ENCODE measurements at places on chromosomes 1 and 21. TPM values are rescaled to one million over a fixed set of nuclear protein-coding genes. Genes with fewer than 3 reads are reported as not detected.
A peak's percentile ranks its signal among the peaks of the same experiment; 100 is the strongest.

INAVA gene
- total RNA-seq = 48.8 TPM

PRAMEF12 gene
- not detected for total RNA-seq

ANGEL2 gene
- 38.6 TPM for total RNA-seq

TAS1R1 gene
- not detected for total RNA-seq

- peak; percentile 60 for DNase-seq
- no peaks in the 10 kb centered on the region for H3K4me1 ChIP-seq
- H3K27me3 ChIP-seq = no peaks in the 10 kb centered on the region
- H3K27ac ChIP-seq = no peak overlapping the region
These were observed 45.3 kb downstream of the HHAT start for GRCh38 chr1:210373878-210374599.

DNA sequence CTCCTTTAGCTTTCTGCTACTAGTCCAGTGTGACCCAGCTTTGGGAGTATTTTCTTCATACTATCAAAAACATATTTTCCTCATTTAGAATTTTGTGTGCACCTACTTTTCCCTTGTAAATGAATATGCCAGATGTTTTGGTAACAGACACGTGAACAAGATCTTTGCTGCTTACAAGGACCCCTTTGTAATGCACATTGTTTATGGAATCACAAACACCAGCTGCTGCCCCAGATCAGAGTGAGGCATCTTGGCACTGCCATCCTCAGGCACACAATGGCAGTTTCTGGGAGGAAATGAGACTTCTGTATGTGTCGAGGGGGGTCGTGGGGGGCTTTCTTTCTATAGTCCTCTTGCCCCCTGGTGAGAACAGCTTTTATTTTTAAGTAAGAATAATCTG is 115.7 kb downstream of the RGL1 start:
- no peaks in the 10 kb centered on the region for H3K4me1 ChIP-seq
- no peak overlapping the region for H3K27ac ChIP-seq
- H3K4me3 ChIP-seq = no peak overlapping the region
- no peaks in the 10 kb centered on the region for H3K27me3 ChIP-seq
- peaks cover 48% of the 10 kb centered on the region for H3K36me3 ChIP-seq
- no peak for DNase-seq

GRCh38 chr1:167912294-167912693 is 1.6 kb downstream of the ADCY10 start:
- H3K4me1 ChIP-seq = no peaks in the 10 kb centered on the region
- no peak overlapping the region for H3K4me3 ChIP-seq
- H3K27me3 ChIP-seq = no peaks in the 10 kb centered on the region
- no peak overlapping the region for H3K27ac ChIP-seq

DNA sequence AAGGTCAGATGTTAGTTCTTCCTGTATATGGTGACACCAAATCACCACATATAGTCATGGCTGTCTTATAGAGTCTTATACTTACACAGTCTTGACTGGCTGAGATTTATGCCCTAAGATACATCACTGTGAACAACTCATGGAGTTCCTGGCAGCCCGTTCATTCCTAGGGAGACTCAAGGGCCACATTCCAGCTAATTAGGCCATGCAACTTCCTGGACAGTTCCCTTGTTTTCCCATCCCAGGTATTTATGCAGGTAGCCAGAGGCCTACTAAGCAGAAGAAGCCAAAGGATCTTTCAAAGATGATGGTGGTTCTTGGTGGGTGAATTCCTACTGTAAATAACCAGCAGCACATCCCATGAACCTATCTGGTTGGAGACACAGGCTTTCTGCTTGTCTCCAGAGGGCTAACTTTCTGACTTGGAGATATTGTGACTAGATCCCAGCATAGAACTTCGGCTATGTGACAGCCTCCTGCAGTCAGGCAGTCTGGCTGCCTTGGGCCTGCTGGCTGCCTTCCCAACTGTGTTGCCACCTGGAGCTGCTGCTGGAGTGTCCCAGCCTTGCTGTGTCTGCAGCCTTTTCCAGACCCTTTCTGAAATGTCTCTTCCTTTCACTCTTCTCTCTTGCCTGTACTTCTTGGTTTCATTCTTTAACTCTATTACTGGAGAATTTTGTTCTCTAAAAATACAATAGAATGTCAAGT is 283.8 kb downstream of the CACNA1E start:
- DNase-seq = no peak
- H3K27me3 ChIP-seq = no peaks in the 10 kb centered on the region
- no peak overlapping the region for H3K4me3 ChIP-seq

GRCh38 chr1:110674337-110675059 is at the start of gene KCNA3:
Gene KCNA3, minus strand, starts transcription at chr1:110674940. Its CDS starts 131 bp downstream, at chr1:110674809.
- H3K4me1 ChIP-seq = no peaks in the 10 kb centered on the region
- no peak within 1 kb of the TSS for H3K4me3 ChIP-seq
- DNase-seq = peak; percentile 68
- no peaks in the 10 kb centered on the region for H3K36me3 ChIP-seq

- no peak overlapping the region for H3K4me3 ChIP-seq
- no peaks in the 10 kb centered on the region for H3K36me3 ChIP-seq
- DNase-seq = no peak
- no peaks in the 10 kb centered on the region for H3K27me3 ChIP-seq
- no peaks in the 10 kb centered on the region for H3K4me1 ChIP-seq
- H3K27ac ChIP-seq = no peak overlapping the region
These were observed 111.0 kb downstream of the DAB1 start for GRCh38 chr1:57312869-57313268.

DNA sequence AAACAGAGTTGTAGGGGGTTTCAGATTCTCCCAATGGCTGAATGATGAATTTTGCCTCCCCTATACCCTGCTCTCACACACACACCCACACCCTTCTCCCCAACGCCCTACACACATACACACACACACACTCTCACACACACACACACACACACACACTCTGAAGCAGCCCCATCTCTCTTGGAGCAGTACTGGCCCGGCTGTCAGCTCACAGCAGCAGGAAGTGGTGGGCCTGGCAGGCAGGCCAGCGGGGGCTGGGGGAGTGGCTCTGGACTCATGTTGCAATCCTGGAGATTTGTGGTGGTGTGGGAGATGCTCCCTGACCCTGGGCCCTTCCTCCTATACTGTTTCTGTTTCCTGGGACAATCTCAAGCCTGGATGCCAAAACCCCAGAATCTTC is 2.2 kb downstream of the IKBKE start:
- H3K27me3 ChIP-seq = no peaks in the 10 kb centered on the region
- H3K36me3 ChIP-seq = no peaks in the 10 kb centered on the region
- H3K4me1 ChIP-seq = no peaks in the 10 kb centered on the region
- H3K4me3 ChIP-seq = no peak overlapping the region
- H3K27ac ChIP-seq = no peak overlapping the region

DNA sequence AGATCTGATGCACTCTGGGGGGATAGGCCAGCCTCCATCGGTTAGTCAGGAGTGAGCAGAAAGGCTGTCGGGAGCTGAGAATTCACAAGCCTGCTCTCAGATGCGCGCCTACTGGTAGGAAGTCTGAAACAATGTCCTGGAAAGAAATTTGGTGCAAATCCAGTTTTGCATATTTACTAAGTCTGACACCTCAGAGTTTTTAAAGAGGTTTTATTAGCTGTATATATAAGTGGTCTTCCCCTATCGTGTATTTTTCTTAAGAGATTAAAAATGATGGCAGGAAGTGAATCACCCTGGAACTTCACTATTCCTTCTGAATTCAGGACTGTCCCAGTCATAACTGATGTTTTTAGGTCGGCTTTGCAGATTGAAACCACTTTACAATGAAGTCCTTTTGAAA is 99.8 kb upstream of the C1orf105 start:
- peaks cover 18% of the 10 kb centered on the region for H3K4me1 ChIP-seq
- no peak overlapping the region for H3K4me3 ChIP-seq
- no peaks in the 10 kb centered on the region for H3K27me3 ChIP-seq
- peak; percentile 57 for DNase-seq

DNA sequence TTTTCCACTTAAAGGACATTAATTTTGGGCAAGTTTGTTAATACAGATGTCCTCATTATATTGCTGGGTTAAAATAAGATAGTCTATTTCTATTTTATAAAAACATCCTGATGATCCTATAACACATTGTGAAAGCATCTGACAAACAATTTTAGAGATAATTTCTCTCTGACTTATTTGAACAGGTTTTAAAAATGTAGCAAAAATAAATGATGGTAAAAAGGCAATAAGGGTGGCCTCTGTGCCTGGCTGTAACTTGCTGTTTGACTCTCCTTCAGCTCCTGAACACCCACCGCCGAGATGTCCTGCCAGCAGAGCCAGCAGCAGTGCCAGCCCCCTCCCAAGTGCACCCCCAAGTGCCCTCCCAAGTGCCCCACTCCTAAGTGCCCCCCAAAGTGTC is at the start of gene LCE1A:
Gene LCE1A (plus strand): TSS at position 301 of the 400 bp plus-strand sequence. CDS start 0 bp downstream, at position 301.
- no peaks in the 10 kb centered on the region for H3K4me1 ChIP-seq
- no peaks in the 10 kb centered on the region for H3K36me3 ChIP-seq
- no peaks in the 10 kb centered on the region for H3K27me3 ChIP-seq

- no peaks in the 10 kb centered on the region for H3K27me3 ChIP-seq
- no peak overlapping the region for H3K4me3 ChIP-seq
- no peaks in the 10 kb centered on the region for H3K4me1 ChIP-seq
- H3K36me3 ChIP-seq = no peaks in the 10 kb centered on the region
- no peak overlapping the region for H3K27ac ChIP-seq
These were observed 234.0 kb downstream of the NPHP4 start for GRCh38 chr1:5758000-5758858.

GRCh38 chr1:58739856-58740466 is 40.1 kb upstream of the MYSM1 start:
- no peaks in the 10 kb centered on the region for H3K4me1 ChIP-seq
- no peak overlapping the region for H3K4me3 ChIP-seq
- no peaks in the 10 kb centered on the region for H3K36me3 ChIP-seq
- peak; percentile 81 for DNase-seq
- H3K27me3 ChIP-seq = no peaks in the 10 kb centered on the region
- no peak overlapping the region for H3K27ac ChIP-seq

DNA sequence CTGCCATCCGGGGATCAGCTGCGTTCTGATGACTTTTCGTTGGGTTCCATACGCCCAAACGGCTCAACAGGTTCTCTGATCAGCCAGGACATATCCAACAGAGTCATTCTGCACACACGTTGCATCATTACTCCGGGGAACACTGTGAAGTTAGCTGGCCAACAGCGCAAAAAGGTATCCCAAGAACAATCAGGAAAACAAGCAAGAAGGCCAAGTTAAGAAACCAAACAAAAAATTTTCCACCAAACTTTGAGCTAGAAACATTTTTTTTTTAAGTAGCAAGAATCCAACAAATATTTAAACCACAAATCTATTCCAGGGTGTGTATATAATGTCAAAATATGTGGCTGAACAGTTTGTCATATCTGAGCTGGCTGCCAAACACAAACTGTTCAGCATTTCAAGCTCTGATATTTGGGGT is 29.2 kb downstream of the NID1 start:
- H3K4me3 ChIP-seq = no peak overlapping the region
- H3K27ac ChIP-seq = no peak overlapping the region
- no peaks in the 10 kb centered on the region for H3K36me3 ChIP-seq
- no peaks in the 10 kb centered on the region for H3K4me1 ChIP-seq
- H3K27me3 ChIP-seq = no peaks in the 10 kb centered on the region

DNA sequence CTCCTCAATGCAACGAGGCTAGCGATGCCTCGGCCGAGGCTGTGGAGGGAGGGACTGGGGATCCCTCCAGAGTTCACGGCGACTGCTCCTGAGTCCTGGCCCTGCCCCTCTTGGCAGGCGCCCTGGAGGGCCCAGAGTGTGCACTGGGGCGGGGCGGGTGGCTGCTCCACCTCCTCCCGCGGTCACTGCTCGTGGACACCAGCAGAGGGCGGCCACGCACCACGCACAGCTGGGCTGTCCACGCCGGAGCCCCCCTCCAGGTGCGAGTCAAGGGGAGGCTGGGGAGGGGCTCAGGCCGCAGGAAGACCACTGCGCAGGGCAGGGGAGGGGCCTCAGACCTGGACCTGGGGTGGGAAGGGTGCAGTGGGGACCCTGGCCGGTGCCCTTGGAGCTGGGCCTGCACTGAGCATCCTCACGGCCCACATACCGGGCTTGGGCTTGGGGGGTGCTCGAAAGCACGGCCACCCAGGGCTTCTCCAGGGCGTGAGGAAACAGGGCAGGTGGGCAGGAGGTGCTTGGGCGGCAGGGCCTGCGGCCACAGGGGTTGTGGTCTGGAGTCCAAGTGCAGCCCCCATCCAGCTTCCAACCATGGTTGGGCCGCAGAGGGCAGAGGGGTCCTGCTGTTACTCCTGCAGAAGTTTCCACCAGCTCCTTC is 20.6 kb upstream of the TTC34 start:
- no peak overlapping the region for H3K4me3 ChIP-seq
- no peaks in the 10 kb centered on the region for H3K36me3 ChIP-seq
- H3K4me1 ChIP-seq = no peaks in the 10 kb centered on the region

GRCh38 chr1:47409311-47410067 is 6.6 kb upstream of the FOXE3 start:
- no peak overlapping the region for H3K27ac ChIP-seq
- peaks cover 3% of the 10 kb centered on the region for H3K4me1 ChIP-seq
- no peaks in the 10 kb centered on the region for H3K36me3 ChIP-seq

DNA sequence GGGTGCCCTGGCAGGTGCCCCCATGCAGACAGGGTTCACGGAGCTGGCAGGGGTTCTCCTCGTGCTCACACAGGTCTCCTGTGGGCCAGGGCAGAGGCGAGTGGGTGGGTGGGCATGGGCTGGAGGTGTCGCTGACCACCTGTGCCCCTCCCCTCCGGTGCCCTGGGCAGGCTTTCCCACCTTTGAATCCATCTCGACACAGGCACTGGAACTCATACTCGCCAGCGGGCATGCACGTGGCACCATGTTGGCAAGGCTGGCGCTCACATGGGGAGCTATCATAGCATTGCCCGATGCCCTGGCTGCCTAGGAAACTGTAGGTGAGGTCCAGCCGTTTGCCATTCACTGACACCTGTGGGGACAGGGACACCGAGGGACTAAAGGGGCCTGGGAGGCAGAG is 16.0 kb downstream of the LDLRAD2 start:
- H3K27ac ChIP-seq = no peak overlapping the region
- no peaks in the 10 kb centered on the region for H3K27me3 ChIP-seq
- H3K4me1 ChIP-seq = no peaks in the 10 kb centered on the region
- DNase-seq = no peak
- H3K36me3 ChIP-seq = peaks cover 11% of the 10 kb centered on the region

DNA sequence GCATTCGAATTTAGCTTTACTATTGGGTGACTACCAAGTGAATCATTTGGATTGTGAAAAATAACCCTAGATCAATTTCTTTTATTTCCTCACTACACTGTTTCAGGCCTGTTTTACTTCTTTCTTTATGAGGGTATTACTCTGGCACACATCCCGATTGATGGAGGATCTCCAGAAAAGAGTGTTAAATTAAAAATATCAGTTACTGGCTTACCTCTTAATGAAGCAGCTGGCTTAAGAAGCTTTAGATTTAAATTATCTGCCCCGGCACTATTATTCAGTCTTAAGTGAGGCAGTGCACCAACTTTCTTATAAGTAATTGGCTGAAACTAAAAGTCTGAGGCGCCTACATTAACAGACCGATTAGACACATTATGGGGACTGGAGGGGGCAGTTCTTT is 1097.4 kb downstream of the TTLL7 start:
- H3K36me3 ChIP-seq = no peaks in the 10 kb centered on the region
- H3K27ac ChIP-seq = no peak overlapping the region
- DNase-seq = no peak
- H3K27me3 ChIP-seq = no peaks in the 10 kb centered on the region

Data from kidney (tissue), 22 donors.